ENCODE measurements at places on chromosomes 6 and 20. TPM values are rescaled to one million over a fixed set of nuclear protein-coding genes. Genes with fewer than 3 reads are reported as not detected.

Gene LY6G6C
- total RNA-seq, result not detected

Gene RNF182
- 3.9 TPM for total RNA-seq

DNA sequence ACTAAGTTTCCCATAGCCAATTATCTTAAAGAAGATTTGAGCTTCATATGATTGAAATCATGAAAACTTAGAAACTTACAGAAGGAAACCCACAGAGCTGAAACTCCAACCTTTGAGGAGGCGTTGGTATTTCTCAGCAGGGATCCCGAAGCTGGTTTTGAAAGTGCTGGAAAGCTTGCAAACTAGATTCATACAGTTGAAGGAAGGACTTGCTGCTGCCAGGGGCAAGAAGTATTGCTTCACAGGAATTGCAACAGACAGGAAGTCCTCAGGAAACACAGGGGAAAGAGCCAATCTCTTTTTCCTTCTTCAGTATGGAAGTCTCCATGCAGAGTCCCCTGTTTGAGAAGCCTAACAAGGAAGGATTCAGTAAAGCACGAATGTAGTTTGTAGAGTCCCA is 419.7 kb downstream of the CD109 start:
- H3K36me3 ChIP-seq, result no peaks in the 10 kb centered on the region
- no peak overlapping the region for H3K4me3 ChIP-seq
- no peaks in the 10 kb centered on the region for H3K4me1 ChIP-seq

DNA sequence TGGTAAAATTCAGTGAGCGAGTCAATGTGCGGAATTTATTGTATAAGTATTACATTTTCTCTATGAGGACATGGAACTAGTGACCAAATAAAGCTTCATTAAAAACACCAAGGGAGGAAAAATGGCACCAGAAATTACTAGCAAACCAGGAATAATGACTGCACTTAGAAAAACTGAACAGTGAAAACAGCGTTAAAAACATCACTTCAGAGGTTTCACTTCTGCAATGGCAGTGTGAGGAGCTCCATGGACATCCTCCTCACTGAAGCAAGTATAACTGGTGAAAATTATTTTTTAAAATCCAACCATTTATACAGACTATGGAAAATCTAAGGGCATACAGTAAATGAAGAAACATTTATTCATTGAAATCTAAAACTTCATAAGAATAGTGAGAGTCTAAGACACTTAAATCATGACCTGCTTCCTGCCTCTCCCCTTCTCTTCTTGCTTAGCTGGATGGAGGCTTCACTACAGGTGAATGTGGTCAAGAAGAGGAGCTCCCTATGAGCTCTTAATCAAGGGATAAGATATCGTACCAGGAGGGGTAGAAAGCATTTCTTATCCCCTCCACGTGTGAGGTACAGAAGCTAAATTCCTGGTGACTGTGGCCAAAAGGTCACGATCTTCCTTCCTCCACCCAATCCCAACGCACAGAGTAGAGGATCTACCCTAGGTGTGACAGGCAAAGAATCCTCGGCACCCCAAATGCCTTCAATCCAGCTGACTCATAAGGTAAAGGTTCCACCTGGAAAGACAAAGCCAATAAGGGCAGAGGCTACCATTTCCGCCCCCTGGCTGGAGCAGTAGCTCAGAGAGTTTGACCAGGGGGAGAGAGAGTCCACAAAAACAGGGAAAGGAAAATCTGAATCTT is 12.3 kb upstream of the ASF1A start:
- H3K36me3 ChIP-seq, result no peaks in the 10 kb centered on the region
- H3K4me1 ChIP-seq, result no peaks in the 10 kb centered on the region
- no peak overlapping the region for H3K4me3 ChIP-seq
- no peak for DNase-seq

DNA sequence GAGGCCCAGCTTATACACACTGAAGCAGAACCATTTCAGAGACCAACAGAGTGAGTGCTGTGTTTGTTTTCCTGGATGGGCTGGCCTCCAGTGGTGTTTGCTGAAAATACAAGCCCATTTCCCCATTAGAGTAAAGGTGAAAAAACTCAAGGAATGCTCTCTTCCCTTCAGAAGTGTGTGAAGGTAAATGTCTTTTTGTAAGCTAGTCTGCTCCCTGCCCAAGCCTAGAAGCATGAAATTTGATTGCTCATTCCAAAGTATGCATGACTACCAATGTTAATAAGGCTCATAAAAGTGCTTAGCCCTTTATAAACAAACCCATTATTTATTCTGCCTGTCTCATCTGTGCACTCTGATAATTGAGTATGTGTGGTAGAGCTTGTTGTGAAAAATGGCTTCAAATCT is 59.1 kb downstream of the ADGRF1 start:
- H3K4me1 ChIP-seq, result no peaks in the 10 kb centered on the region
- no peak overlapping the region for H3K27ac ChIP-seq
- H3K36me3 ChIP-seq, result no peaks in the 10 kb centered on the region
- no peaks in the 10 kb centered on the region for H3K27me3 ChIP-seq

Gene SRC
- total RNA-seq, result 70.0 TPM

GRCh38 chr6:55917751-55918415 is 42.5 kb upstream of the BMP5 start:
- H3K4me3 ChIP-seq, result no peak overlapping the region
- H3K4me1 ChIP-seq, result no peaks in the 10 kb centered on the region
- H3K36me3 ChIP-seq, result no peaks in the 10 kb centered on the region
- no peak for DNase-seq
- H3K27ac ChIP-seq, result no peak overlapping the region
- no peaks in the 10 kb centered on the region for H3K27me3 ChIP-seq

DNA sequence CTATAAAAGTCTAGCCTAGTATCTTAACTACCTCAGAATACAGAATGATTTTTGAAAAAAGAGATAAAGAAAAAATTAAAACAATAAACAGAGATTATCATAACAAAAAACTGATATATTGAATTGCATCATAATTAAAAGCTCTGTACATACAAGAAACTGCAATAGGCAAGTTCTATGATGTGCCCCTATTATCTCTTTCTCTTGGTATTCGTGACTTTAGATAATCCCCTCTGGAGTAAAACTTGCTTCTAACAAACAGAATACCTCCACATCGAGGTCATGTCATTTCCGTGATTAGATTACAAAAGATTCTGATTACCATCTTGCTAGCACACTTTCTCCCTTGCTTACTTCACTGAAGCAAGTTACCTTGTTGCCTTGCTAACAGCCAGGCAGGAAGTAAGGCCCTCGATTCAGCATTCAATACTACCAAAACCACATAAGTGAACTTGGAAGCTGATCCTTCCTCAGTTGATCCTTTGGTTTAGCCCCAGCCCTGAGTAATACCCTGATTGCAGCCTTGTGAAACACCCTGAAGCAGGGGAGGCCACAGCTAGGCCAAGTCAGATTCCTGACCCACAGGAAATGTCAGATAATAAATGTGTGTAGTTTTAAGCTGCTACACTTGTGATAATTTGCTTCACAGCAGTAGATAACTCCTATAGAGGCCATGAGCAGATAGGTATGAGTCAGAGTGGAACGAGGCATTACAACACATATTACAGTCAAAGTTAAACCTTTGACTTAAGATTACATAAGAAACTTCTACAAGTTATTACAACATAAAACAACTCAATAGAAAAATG is 53.7 kb upstream of the TMX4 start:
- H3K4me3 ChIP-seq, result no peak overlapping the region
- DNase-seq, result no peak
- no peaks in the 10 kb centered on the region for H3K27me3 ChIP-seq

GRCh38 chr20:44856442-44856841 is 29.1 kb upstream of the YWHAB start:
- no peak overlapping the region for H3K27ac ChIP-seq
- no peak overlapping the region for H3K4me3 ChIP-seq
- no peaks in the 10 kb centered on the region for H3K27me3 ChIP-seq
- H3K4me1 ChIP-seq, result no peaks in the 10 kb centered on the region

DNA sequence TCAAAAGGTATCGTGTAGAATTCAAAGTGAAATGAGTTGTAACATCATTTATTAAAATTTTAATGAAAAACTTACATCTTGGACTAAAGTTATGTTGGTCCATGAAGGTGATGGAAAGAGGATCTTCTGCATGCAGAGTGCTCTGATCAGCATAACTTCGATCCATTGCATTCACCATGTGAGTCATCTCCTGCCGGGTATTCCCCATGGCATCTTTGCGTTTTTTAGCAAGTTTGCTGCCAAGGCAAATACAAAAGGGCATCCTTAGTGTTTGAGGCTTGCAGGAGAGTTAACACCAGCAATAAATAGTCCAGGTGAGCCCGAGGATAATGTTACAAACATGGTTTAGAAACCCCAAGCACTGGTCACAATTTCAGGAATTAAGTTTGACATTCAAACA is 104.2 kb upstream of the THEMIS start:
- DNase-seq, result no peak
- H3K36me3 ChIP-seq, result peaks cover 4% of the 10 kb centered on the region
- H3K4me3 ChIP-seq, result no peak overlapping the region
- no peaks in the 10 kb centered on the region for H3K4me1 ChIP-seq
- H3K27ac ChIP-seq, result no peak overlapping the region

- H3K4me3 ChIP-seq, result peak overlapping the region; percentile 99
- H3K4me1 ChIP-seq, result peaks cover 30% of the 10 kb centered on the region
- no peak for DNase-seq
- H3K27me3 ChIP-seq, result no peaks in the 10 kb centered on the region
Observed at GRCh38 chr6:43060034-43060754, 763 bp downstream of the KLC4 start.

DNA sequence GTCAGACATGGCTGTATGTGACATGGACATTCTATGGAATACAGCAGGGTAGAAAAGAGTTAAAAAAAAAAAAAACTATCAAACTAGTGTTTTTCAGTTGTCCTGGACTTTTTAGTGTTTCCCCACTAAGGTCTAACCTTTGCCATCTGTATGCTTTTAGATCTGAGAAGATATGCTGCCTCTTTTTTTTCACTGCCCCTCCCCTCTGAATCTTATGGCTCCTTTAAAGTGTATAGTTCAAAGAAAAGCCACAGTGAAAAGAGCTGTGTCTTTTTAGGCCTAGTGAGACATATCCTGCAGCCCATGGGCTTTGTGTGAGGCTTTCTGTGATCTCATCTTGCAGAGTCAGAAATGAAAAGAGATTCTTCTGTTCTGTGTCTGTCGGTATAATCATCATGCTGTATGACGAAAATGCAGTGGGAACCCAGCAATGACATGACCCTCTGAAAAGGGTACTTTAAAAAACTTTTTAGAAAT is 29.3 kb downstream of the ADGRG6 start:
- H3K27me3 ChIP-seq, result no peaks in the 10 kb centered on the region
- no peak overlapping the region for H3K4me3 ChIP-seq
- no peak for DNase-seq
- no peaks in the 10 kb centered on the region for H3K36me3 ChIP-seq
- no peak overlapping the region for H3K27ac ChIP-seq

Gene GLP1R
- 0.22 TPM for total RNA-seq

DNA sequence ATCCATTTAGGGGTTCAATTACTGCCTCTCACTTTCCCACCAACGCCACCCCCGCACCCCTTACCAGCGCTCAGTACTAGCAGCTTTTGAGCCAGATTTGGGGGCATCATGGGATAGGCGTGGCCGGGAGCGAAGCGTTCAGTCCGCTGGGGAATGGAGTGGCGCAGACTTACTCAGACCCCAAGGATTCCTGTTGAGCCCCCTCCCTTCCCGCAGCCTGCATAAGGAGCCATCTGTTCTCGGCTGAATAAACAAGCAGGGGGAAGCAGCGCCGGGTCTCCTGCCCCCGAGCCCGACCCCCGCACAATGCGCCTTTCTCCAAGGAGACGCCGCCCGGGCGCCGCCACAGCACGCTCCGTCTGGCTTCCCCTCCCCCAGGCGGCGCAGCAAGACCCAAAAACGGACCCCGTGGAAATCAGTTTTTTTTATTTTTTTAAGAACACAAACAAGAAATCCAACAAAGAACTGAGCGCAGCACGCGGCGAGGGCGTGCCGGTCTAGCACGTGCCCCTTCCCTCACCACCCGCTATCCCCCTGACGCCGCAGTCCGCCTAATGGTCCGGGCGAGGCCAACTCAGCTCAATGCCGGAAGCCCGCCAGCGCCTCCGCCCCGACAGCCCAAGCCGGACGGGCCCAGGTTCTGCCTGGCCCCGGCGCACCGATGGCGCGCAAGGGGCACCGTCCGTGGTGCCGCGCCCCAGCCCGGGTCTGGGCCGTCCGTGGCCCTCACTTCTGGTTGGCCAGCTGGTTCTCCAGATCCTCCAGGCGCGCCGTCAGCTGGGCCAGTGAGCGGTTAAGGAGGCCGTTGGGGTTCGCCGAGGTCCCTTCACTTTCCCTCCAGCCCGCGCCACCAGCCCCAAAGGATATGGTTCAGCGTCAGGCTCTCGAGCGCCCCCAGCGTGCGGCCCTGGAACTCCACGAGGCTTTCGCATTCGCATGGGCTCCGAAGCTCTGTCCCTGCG is 13.3 kb upstream of the RBPJL start:
- H3K4me1 ChIP-seq, result no peaks in the 10 kb centered on the region
- H3K27ac ChIP-seq, result no peak overlapping the region
- H3K36me3 ChIP-seq, result no peaks in the 10 kb centered on the region

Gene ID1
- 189 TPM for total RNA-seq

- H3K4me1 ChIP-seq, result no peaks in the 10 kb centered on the region
- H3K27ac ChIP-seq, result no peak overlapping the region
- H3K4me3 ChIP-seq, result no peak overlapping the region
- H3K36me3 ChIP-seq, result no peaks in the 10 kb centered on the region
Observed at GRCh38 chr6:33732817-33733708, 13.6 kb downstream of the IP6K3 start.

Gene APOM
- 4.6 TPM for total RNA-seq

DNA sequence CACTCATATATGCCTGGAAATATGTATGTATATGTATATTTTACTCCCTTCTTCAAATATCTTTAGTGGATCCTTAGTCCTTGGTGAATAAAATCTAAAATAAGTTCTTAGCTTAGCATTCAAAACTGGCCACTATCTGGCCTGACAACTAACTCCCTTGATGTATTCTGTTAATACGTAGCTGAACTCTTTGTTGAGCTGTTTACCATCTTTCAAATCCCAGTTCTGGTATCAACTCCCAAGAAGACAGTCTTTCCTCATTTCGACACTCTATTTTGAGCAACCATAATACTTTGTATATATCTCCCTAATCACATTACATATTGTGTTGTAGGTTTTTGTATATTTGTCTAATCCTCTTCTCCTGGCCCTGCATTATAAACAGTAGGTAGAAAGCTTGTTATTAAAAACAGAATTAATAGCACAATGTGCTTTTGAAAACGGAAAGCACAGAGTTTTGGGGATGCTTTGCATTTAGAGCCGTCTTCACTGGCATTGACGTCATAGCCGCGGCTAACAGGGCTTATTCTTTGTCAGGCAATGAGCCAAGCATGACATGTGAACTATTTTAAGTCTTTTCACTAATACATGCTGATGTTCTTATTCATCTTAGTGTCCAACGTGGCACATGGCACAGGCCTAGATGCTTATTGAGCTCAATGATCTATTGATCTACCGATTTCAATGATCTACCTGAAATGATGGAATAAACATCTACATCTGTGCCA is 47.2 kb upstream of the CCN2 start:
- no peak for DNase-seq
- no peaks in the 10 kb centered on the region for H3K36me3 ChIP-seq
- no peaks in the 10 kb centered on the region for H3K4me1 ChIP-seq
- H3K27me3 ChIP-seq, result no peaks in the 10 kb centered on the region
- H3K4me3 ChIP-seq, result no peak overlapping the region
